ENCODE measurements at places on chromosomes 5 and 9. TPM values are rescaled to one million over a fixed set of nuclear protein-coding genes. Genes with fewer than 3 reads are reported as not detected.

- H3K27me3 ChIP-seq = no peaks in the 10 kb centered on the region
- no peak overlapping the region for H3K4me3 ChIP-seq
- no peak for DNase-seq
- peaks cover 98% of the 10 kb centered on the region for H3K36me3 ChIP-seq
These were observed 22.3 kb downstream of the TTF1 start for GRCh38 chr9:132384376-132384775.

GRCh38 chr5:14395411-14395810 is 186.2 kb upstream of the OTULINL start:
- no peak overlapping the region for H3K4me3 ChIP-seq
- peaks cover 3% of the 10 kb centered on the region for H3K36me3 ChIP-seq
- H3K4me1 ChIP-seq = peaks cover 25% of the 10 kb centered on the region
- H3K27me3 ChIP-seq = no peaks in the 10 kb centered on the region
- DNase-seq = no peak

DNA sequence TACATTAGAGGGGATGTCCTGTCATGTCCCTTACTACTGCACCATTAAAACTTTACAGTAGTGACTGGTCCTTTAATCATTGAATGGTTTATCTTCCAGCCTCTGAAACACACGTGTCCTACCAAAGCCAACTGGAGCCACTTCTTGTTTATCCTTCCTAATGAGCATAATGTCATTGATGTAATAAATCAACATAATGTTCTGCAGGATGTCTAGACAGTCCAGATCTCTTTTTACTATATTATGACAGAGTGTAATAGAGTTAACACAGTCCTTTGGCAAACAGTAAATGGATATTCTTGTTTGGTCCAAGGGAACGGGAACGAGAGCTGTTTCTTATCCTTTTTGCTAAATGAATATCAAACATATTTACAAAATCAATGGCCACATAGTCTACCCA is 88.1 kb upstream of the PTPRD start:
- H3K36me3 ChIP-seq = no peaks in the 10 kb centered on the region
- no peaks in the 10 kb centered on the region for H3K4me1 ChIP-seq
- no peak for DNase-seq
- no peak overlapping the region for H3K27ac ChIP-seq
- H3K4me3 ChIP-seq = no peak overlapping the region

The BTNL8 gene
- not detected for total RNA-seq

The C9orf50 gene
- 1.6 TPM for total RNA-seq

DNA sequence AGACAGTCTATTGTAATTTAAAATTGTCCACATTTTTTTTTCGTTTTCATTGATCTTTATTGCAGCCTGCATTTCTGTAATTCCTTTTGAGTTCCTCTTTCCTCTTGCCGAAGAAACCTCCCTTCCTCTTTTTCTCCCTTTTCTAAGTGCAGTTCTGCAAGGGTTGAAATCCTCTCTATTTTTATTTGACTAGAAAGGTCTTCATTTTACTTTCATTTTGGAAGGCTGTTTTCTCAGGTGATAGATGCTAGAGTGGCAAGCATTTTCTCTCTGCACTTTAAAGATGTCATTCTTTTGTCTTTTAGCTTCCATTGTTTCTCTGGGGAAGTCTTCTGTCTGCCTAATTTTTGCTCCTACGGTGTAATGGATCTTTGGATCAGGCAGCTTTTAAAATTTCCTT is 248.5 kb downstream of the SMARCA2 start:
- DNase-seq = no peak
- H3K27me3 ChIP-seq = no peaks in the 10 kb centered on the region
- no peak overlapping the region for H3K4me3 ChIP-seq
- H3K27ac ChIP-seq = no peak overlapping the region
- H3K4me1 ChIP-seq = peaks cover 24% of the 10 kb centered on the region
- no peaks in the 10 kb centered on the region for H3K36me3 ChIP-seq
